Right lobe of liver (tissue), 6 donors: ENCODE measurements at places on chromosomes 6 and 20. TPM values are rescaled to one million over a fixed set of nuclear protein-coding genes. Genes with fewer than 3 reads are reported as not detected.

DNA sequence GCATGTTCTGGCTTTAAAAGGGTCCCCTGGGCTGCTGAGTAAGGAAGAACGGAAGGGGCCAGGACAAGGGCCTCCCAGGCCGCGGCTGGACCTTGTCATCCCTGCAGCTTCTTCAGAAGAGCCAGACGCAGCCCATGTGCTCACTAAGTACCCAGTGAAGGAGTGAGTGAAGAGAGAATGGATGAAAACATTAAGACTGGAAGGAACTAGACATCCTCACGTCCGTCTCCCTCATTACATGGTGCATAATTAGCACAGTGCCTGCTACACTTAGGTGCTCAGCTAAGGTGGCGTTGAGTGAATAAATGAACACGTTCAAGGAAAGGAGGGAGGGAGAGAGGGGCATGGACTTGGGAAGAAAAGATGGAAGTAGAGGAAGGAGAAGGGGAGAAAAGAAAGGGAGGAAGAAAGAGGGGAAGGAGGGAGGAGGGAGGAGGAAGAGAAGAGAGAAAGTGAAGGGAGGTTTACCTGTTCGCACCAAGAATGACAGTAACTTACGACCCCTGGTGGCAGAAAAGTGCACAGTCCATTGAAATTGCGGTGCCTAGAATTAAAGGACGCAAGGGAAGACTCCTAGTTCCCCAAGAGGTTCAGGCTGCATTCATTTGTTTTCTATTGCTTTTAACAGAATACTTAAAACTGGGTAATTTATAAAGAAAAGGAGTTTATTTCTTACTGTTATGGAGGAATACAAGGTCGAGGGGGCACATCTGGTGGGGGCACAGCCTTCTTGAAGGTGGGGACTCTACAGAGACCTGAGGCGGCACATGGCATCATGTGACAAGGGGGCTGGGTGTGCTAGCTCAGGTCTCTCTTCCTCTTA, 8.0 kb downstream of the TP53RK start:
- DNase-seq: peak; percentile 67

GRCh38 chr6:51855310-51856082, 231.9 kb downstream of the PKHD1 start:
- no peak for DNase-seq

ALDH8A1 gene
- total RNA-seq: 175 TPM

DNA sequence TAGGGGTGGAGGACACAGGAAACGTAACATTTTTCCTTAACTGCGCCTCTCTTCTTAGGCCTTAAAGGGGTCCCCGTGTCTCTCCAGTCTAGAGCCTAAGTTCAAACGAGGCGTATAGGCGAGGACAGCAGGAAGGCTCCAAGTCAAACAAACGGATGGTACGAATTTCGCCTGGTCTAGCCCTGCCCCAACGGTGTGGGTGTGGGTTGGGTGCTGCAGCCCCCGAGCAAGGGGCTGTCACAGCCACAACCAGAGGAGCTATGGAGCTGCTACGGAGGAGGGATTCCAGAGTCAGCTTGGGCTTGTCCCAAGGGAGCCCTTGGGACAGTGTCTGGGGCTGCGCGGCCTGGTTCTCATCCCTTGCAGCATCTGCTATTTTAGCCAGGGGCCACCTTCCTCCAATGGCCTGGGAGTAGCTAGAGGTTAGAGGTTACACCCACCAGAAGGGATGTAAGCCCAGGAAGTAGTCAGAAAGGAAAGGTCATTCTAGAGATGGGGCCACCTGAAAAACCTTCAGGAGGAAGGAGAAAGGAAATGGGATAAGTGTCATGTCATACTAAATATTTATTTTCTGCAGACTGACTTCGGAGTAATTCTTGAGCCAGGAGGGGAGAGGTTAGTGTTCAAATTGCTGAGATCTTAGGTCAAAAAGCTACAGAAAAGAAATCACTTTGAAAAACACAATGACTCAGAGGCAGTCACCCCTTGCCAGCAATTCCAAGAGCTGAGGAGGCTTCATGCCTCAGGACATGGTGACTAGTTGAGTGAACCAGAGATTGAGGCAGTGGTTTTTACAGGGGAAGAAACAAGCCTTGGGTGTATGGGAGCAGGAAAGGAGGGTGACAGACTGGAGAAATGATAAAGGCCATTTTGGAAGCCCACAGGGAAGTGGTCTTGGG, 21.7 kb downstream of the VPS52 start:
- DNase-seq: no peak

DNA sequence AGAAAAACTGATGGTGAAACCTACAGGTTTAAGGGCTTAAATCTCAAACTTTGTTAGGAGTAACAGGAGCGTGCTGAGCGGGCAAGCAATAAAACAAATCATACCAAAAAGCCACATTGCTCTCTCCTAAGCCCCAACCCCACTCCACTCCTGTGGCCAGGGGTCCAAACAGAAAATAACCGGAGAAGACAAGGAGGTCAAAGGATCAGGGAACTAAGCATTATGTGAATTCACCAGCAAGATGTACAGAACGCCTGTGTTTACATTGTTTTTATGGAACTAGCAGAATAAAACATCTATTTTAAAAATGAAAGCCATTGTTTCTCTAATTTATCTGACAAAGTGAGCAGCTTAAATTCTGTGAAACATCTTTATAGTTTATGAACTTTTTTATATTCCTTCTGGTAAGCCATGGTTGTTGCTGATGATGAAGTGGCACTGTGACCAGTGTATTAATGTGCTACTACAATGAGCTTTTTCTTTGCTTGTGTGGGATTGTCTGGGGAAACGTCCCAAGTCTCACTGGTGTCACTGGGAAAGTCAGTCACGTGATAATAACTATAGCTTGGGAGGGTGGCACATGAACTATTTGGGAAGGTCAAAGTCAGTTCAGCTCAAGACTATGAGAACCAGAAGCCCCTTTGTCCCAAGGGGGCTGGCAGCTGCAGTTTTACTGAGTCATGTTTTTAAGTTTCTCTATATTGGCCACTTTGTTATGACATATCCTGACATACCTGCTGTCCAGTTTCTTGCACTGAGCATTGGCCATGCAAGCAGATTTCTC, 9.8 kb downstream of the FAM210B start:
- no peak for DNase-seq

- DNase-seq: no peak
These were observed 403.9 kb upstream of the SULF2 start for GRCh38 chr20:48189181-48189580.

TEAD3 gene
- total RNA-seq: 7.6 TPM

- DNase-seq: no peak
These were observed 59.4 kb upstream of the SCP2D1 start for GRCh38 chr20:18754030-18754652.

DNA sequence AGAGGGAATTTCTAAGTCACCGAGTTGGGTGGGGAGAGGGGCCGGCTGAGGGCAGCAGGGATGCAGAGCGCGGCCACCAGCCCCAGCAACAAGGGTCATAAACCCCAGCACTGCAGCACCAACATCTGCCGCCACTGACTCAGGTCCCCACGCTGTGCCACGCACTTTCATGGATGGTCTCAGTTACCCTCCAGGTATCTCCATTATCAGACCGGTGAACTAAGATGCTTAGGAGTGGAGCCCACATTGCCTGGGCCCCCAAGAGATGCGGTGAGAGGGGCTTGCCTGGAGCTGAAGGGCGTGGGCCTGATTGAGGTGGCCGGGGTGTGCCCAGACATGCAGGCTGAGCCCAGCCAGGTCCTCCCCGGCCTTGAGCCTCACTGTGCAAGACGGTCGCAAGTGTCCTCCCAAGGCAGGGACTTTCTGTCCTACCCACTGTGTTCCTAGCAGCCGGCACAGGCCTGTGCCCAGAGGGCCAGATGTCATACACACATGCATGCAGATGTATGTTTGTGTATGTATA, 19.3 kb downstream of the RBM38 start:
- DNase-seq: no peak

EBF4 gene
- total RNA-seq: 2.8 TPM

TPX2 gene
- 1.7 TPM for total RNA-seq

GRCh38 chr20:20713244-20713765, 861 bp upstream of the RALGAPA2 start:
- no peak for DNase-seq

GRCh38 chr6:136435101-136435500, 115.1 kb downstream of the MAP7 start:
- DNase-seq: no peak

GRCh38 chr20:48146877-48147276, 361.6 kb upstream of the SULF2 start:
- no peak for DNase-seq

DNA sequence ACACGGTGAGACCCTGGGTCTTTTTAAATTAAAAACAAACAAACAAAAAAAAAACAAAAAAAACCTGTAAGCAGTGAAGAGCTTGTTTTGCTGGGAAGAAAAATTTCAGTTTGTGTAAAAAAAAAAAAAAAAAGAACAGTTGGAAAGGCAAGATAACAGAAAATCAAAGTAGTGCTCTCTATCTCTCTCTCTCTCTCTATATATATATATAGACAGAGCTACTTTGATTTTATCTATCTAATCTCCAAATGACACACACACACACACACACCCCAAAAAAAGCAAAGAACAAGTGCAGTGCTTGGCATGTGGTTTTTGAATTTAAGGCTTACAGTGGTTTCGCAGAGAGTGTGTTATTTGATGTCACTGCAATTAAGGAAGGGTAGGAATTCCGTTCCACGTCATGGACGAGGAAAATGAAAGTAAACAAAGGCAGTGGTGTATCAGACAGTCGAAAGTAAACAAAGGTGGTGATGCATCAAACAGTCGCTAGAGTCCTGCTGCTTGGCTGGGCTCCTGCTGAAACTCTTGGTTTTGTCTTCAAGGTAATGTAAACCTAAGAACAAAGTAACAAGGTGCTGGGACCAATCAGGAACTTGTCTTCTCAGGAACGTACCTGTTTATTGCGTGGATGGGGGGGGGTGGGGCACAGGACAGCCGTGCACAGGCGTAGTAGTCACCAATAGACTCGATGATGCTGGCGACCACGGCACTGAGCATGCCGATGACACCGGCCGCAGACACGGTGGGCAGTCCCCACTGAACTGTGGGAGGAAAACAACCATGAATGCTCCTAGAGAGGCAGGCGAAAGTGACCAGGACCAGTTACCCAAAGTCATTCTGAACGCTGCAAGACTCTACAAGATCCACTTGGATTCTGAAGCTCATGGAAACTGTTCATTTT, 131.8 kb downstream of the SLC23A2 start:
- no peak for DNase-seq

GRCh38 chr6:150604467-150604866, 4.8 kb downstream of the PLEKHG1 start:
- no peak for DNase-seq

WFDC2 gene
- total RNA-seq: 1.8 TPM

GRCh38 chr6:35468980-35469750, 964 bp downstream of the RPL10A start:
- no peak for DNase-seq

POM121L2 gene
- not detected for total RNA-seq

DNA sequence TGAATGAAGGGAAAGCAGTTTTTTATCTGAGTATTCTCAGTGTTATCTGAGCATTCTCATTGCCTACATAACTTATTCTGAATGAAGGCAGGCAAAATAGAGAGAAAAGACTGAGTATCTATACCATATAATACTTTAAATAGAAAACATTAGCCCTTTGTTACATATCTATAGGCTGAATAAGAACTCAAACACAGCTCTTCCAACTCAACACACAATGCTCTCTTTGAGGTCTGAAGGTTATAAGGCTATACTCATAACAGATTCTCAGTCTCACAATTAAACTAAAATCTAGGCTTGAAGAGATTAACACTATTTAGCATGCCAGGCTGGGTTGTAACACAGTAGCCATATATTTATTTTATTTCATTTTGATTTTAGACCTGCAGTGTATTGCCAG, 56.9 kb downstream of the EYS start:
- DNase-seq: no peak

DTD1 gene
- total RNA-seq: 21.2 TPM

RUNX2 gene
- 0.62 TPM for total RNA-seq

HRH3 gene
- not detected for total RNA-seq

DNA sequence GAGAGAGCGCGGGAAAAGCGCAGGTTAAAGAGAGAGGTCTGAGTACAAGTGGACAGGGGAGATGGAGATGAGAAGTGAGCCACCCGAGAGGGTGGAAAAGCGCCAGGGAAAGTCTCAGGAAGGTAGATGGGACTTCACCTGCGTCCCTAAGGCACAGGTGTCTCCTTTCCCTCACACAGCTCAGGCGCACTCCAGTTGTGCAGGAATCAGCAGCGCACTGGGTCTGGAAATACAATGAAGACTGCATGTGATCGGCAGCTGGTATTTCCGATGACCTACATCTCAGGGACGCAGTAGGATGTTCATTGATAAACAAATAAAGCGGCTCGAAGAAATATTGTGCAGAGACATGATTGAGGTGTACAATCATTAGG, 432 bp upstream of the KHDRBS2 start:
- no peak for DNase-seq

HLA-DOB gene
- not detected for total RNA-seq

MYT1 gene
- total RNA-seq: 0.06 TPM

SAMD10 gene
- 2.7 TPM for total RNA-seq

CALHM4 gene
- not detected for total RNA-seq

TOX2 gene
- total RNA-seq: 1.5 TPM
